ENCODE measurements at places on chromosomes 1 and 21.
A peak's percentile ranks its signal among the peaks of the same experiment; 100 is the strongest.

DNA sequence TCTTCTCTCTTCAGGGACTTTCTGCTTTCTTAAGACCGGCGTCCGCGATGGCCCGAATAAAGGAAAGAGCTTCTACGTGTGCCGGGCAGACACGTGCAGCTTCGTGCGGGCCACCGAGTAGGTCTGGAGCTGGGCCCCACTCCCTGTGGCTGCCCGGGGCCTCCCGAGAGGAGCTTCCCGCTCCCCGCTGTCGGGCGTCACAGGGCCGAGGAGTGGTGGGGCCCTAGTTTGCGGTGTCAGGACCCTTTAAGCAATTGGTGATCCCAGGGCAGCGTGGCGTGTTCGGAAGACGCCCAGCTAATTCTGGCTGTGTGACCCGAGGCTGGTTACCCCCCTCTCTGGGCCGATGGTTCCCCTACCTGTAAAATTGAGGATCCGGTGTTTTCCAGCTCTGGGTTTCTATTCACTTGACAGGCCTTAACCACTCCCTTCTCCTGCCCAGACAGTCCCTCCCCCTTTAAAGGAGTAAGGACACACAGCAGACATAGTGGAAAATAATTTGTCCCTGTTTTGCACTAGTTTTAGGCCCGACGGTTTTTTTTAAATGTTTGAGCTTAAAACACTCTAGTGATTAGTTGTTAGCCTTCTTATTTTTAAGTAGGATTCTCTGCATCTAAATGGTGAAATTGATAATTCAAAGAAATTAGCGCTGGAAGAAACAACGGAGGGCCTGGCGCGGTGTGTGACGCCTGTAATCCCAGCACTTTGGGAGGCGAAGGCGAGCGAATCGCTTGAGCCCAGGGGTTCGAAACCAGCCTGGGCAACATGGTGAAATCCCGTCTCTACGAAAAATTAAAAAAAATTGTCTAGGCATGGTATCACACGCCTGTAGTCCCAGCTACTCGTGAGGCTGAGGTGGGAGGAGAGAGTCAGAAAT is 553 bp downstream of the TTF2 start:
- DNase-seq = no peak

DNA sequence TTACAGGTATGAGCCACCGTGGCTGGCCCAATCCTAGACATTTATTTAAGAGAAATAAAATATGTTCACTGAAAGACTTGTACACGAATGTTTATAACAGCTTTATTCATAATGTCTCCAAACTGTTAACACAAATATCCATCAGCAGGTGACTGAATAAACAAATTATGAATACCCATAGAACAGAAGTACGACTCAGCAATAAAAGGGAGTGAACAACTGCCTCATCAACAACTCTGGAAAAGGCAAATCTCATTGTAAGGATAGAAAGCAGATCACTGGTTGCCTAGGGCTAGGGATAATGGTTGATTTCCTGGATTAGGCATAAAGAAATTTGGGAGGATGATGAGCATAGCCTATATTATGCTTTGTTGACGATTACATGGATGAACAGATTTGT is 41.7 kb downstream of the GABPA start:
- no peak for DNase-seq

GRCh38 chr21:25031750-25032149 is 575.5 kb downstream of the MRPL39 start:
- DNase-seq = no peak

- no peak for DNase-seq
These were observed 235.2 kb downstream of the SDCCAG8 start for GRCh38 chr1:243490748-243491686.

GRCh38 chr1:155081472-155082300 is 3.0 kb downstream of the EFNA3 start:
- DNase-seq = peak; percentile 57

GRCh38 chr21:31929548-31929947 is 56.7 kb downstream of the HUNK start:
- DNase-seq = no peak

DNA sequence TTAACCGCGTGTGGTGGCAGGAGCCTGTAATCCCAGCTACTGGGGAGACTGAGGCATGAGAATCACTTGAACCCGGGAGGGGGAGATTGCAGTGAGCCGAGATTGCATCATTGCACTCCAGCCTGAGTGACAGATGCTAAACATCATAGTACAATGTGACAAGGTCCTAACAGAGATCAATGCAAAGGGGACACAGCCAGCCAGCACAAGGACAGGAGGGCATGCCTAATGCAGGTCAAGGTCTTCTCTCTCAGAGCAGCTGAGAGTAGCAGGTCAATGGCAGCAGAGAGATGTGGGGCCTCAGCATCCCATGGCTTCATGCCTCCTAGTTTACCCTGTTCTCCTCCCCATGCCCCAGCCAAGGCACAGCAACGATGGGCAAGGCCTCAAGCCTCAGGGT is 3.0 kb upstream of the SMIM11 start:
- DNase-seq = no peak

GRCh38 chr1:91589437-91589836 is 88.8 kb downstream of the CDC7 start:
- DNase-seq = no peak

GRCh38 chr1:43372172-43372571 is 4.4 kb upstream of the ELOVL1 start:
- no peak for DNase-seq

- DNase-seq = no peak
These were observed 40.0 kb upstream of the DISP3 start for GRCh38 chr1:11438996-11439395.

DNA sequence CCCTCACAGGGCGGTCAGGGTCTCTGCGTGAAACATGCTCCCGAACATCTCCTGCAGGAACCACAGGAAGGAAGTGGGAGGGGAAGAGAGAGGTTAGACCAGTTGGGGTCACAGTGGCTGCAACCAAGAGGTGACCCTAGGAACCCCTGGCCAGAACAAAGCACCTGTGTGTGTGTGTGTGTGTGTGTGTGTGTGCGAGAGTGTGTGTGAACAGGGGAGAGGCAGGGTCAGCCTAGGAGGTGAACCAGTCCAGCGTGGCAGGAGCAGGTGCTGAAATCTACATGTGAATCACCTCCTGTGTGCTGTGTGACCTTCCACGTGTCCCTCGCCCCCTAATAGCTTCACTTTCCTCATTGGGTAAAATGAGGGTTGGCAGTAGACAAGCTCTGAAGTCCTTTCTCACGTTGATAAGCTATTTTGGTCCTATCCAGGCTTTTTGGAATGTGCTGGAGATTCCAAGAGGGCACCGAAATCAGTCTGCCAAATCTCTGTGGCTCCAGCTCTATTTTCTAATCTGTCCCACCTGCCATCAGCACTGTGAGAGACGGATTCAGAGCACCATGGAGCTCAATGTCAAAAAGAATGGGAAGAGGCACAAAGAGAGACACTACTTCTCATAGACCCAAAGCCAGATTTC is 27.8 kb downstream of the SLC26A9 start:
- no peak for DNase-seq

DNA sequence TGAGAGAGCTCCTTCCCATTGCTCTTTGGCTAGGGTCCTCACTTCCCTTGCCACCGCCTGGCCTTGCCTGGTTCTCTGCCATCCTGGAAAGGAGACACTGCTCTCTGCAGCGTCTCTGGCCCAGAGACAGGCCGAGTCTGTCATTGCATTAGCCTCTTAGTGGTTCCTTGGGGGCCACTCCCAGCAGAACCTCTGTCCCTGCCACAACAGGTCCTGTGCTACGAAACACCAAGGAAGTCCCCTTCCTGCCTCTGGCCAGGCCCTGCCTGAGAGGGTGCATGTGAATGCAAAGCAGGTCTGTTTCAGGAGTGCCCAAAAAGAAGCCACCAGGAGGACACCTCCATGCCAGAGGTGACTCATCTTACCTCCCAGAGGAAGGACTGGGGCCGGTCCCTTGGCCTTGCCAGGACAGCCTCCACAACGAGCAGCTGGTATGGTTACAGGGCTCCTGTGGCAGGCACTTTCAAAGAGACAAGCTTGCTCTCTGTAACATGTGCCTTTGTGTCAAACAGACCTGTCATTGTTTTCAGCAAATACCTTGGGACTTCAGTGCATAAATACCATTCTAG is 59.6 kb downstream of the VPS26C start:
- DNase-seq = peak; percentile 41

DNA sequence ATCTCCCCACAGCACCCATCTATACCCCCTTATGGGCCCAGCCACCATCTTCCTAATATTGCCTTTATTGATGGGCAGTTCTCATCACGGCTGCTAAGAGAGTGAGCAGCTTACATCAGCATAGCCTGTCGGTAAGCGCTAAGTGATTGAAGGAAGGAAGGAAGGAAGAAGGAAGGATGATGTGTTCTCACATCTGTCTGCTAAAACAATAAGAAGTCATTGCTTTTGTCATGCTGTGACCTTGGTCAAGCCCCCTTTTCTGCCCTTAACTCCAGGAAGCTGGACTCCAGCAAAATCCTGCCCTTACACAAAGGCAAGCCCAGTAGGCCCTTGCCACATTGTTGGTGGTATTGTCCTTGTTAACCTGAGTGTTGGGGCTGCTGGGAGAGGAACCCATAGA is 165.0 kb downstream of the ETS2 start:
- no peak for DNase-seq

DNA sequence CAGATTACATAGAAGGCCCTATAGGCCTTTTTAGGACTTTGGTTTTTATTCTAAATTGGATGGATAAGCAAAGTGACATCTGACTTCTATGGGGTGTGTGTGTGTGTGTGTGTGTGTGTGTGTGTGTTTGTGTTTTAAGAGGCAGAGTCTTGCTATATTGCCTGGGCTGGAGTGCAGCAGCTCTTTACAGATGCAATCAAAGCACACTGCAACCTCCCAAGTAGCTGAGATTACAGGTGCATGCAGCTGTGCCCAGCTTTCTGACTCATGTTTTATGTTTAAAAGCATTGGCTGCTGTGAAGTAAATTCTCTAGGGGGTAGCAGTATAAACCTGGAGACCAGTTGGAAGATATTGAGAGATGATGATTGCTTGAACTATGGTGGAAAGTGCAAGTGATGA is 12.4 kb upstream of the EVI5 start:
- DNase-seq = no peak

- no peak for DNase-seq
These were observed 389.3 kb downstream of the OMA1 start for GRCh38 chr1:58157256-58157655.

- no peak for DNase-seq
These were observed 41.1 kb downstream of the PRKAA2 start for GRCh38 chr1:56686169-56686568.

- no peak for DNase-seq
These were observed 3.2 kb upstream of the KIAA1614 start for GRCh38 chr1:180909462-180909976.

- DNase-seq = no peak
These were observed 12.4 kb downstream of the RUNX1 start for GRCh38 chr21:35036465-35037383.

- no peak for DNase-seq
These were observed 12.3 kb upstream of the IL22RA1 start for GRCh38 chr1:24155011-24155782.

DNA sequence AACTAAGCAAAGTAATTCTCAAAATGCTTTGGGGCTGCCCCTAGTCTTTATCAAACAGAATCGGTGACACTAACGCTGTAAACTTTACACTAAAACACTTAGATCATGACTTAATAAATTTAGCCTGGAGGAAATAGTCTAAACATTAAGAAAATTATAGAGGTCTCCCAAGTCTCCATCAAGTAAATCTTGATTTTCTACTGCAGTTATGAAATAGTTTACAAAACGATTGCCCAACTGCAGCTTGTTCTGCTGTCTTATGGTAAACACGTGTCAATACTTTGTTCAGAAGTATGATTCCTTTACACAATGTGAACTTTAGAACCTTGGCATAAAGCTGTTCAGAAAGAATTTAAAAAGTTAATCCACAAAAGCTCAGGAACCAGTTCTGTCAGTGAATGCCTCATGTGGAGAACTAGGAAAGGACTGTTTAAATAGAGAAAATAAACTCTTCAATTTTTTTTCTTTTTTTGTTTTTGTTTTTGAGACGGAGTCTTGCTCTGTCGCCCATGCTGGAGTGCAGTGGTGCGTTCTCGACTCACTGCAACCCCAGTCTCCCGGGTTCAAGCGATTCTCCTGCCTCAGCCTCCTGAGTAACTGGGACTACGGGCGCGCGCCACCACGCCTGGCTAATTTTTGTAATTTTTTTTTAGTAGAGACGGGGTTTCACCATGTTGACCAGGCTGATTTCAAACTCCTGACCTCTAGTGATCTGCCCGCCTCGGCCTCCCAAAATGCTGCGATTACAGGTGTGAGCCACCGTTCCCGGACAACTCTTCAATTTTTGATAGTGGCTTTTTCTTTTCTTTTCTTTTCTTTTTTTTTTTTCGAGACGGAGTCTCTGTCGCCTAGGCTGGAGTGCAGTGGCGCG is 1.6 kb downstream of the DDI2 start:
- no peak for DNase-seq
